ENCODE measurements at places on chromosomes 12 and 14. TPM values are rescaled to one million over a fixed set of nuclear protein-coding genes. Genes with fewer than 3 reads are reported as not detected.

SMIM41 gene
- not detected for polyA plus RNA-seq

SLC6A15 gene
- polyA plus RNA-seq: 0.73 TPM

FICD gene
- polyA plus RNA-seq: 2.8 TPM

CHURC1 gene
- polyA plus RNA-seq: 46.4 TPM

DNA sequence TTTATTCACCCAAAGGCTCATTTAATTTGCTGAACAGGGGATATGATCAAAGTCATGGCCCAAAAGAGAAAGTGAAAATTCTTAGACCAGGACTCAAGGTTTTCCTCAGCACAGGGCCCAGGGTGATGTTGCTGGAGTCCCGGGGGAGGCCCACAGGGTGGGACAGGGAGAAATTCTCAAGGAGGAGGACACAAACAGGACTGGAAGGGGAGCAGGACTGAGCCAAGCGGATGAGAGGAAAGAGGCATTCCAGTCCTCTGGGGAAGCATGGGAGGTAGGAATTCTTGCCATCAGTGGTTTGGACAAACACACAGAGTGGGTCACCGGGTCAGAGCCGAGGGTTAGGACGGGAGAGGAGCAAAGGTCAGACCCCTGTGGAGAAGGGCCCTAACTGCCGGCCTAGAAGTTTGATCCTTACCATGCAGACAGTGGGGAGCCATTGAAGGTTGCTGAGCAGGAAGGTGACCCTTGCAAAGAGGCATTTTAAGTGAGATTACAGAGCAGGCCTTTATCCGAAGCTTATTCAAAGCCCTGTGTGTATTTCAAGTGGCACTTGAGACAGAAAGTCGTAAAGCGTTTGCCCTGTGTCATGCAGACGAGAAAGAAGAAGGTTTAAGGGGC is 68.4 kb upstream of the PTGR2 start:
- peak overlapping the region; percentile 99 for H3K27ac ChIP-seq
- H3K27me3 ChIP-seq: no peaks in the 10 kb centered on the region
- H3K4me1 ChIP-seq: peaks cover 39% of the 10 kb centered on the region
- no peak overlapping the region for H3K4me3 ChIP-seq
- no peaks in the 10 kb centered on the region for H3K36me3 ChIP-seq
- DNase-seq: no peak

DNA sequence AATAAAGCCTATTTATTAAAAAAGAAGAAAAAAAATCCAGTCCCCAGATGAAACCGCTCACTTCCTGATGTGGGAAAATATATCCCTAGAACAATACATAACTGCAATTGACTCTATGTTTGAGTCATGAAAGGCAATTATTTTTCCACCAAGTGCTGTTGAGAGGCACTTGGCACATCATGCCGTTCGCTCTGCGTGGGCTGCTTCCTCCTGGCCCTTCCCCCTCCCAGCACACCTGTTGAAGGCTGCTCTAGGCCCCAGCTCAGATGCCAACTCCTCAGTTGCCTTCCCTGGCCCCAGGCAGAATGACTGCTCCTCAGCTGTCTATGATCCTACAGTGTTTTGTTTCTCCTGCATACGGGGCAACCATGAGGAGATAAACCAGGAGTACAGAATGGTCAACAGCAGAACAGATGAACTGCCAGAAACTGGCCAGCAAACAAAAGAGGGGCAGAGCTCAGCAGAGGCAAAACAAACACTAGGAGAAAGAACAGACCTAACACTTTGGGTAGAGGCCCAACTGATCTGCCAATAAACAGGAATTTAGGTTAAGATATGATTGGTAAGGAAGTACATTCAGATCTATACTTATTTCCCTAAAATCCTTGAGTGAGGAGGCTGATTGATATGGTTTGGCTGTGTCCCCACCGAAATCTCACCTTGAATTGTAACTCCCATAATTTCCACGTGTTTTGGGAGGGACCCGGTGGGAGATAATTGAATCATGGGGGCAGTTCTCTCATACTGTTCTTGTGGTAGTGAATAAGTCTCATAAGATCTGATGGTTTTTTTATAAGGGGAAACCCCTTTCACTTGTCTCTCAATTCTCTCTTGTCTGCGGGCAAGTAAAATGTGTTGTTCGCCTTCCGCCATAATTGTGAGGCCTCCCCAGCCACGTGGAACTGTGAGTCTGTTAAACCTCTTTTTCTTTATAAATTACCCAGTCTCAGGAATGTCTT is 58.6 kb downstream of the SLC38A1 start:
- no peak for DNase-seq
- H3K4me1 ChIP-seq: no peaks in the 10 kb centered on the region
- no peak overlapping the region for H3K4me3 ChIP-seq
- no peaks in the 10 kb centered on the region for H3K36me3 ChIP-seq
- no peak overlapping the region for H3K27ac ChIP-seq
- no peaks in the 10 kb centered on the region for H3K27me3 ChIP-seq

LMO3 gene
- polyA plus RNA-seq: 2.9 TPM

DNA sequence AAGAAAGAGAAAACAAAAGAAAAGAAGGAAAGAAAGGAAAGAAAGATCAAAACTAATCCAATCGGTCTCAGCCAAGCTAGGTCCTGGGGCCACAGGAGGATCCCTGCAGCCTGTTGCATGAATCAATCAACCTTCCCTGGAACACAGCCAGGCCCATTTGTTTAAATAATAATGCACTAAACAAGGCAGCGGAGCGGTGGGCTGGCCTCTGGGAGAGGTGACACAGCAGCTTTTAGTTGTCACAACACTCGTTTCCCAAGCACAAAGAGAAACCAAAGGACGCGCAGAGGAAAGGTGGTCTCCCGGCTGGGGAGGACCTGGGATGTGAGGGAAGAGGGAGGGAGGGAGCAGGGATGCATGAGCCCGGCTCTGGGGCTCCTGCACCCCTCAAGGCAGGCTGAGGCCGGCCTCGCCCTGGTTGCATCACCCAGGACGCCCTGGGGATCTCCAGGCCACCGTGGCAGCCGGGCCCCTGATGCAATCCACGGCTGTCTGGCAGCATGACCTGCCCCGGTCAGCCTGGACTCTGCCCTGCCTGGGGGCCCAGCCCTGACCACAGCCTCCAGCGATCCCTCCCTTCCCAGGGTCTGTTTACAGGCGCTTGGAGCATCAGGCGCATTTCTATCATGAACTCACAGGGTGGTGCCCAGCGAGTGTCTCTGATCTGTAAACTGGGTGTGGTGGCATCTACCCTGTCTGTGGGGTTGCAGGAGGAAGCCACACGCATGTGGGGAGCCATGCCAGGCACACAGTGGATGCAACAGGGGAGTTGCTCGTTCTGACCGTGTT is 32.5 kb downstream of the MMP17 start:
- no peaks in the 10 kb centered on the region for H3K27me3 ChIP-seq
- H3K36me3 ChIP-seq: no peaks in the 10 kb centered on the region
- DNase-seq: no peak
- H3K4me1 ChIP-seq: no peaks in the 10 kb centered on the region

GRCh38 chr12:48216785-48217184 is 13.7 kb upstream of the OR10AD1 start:
- peak overlapping the region; percentile 51 for H3K27ac ChIP-seq
- H3K27me3 ChIP-seq: no peaks in the 10 kb centered on the region
- no peaks in the 10 kb centered on the region for H3K36me3 ChIP-seq

ITGB7 gene
- polyA plus RNA-seq: 0.95 TPM

DNA sequence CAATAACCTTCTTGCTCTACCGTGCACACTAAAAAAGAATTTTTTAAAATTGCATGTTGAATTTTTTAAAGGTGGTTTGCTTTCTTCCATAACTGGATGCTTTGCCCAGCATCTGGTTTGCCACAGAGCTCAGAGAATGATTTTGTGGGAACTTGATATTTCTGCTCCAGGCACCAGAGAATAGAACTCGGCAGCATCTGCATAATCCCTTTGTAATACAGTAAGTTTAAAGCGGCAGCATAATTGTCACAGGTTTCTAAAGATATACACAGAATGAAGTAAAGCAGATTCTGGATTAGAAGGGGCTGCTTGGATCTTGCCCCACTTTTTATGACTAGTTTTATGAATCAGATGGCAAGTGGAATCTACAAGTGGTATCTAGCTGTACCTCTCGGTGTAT is 352.0 kb downstream of the NPAS3 start:
- H3K4me1 ChIP-seq: no peaks in the 10 kb centered on the region
- no peak overlapping the region for H3K4me3 ChIP-seq
- H3K27me3 ChIP-seq: no peaks in the 10 kb centered on the region
- H3K36me3 ChIP-seq: no peaks in the 10 kb centered on the region
- DNase-seq: no peak
- H3K27ac ChIP-seq: no peak overlapping the region

PLBD1 gene
- polyA plus RNA-seq: 2.3 TPM

FAM186B gene
- polyA plus RNA-seq: 1.3 TPM

- H3K4me3 ChIP-seq: no peak overlapping the region
- DNase-seq: no peak
- H3K36me3 ChIP-seq: no peaks in the 10 kb centered on the region
- peaks cover 2% of the 10 kb centered on the region for H3K27me3 ChIP-seq
Measured at GRCh38 chr12:119302451-119303080, 32.0 kb upstream of the CCDC60 start.

LRRC10 gene
- polyA plus RNA-seq: not detected

DNA sequence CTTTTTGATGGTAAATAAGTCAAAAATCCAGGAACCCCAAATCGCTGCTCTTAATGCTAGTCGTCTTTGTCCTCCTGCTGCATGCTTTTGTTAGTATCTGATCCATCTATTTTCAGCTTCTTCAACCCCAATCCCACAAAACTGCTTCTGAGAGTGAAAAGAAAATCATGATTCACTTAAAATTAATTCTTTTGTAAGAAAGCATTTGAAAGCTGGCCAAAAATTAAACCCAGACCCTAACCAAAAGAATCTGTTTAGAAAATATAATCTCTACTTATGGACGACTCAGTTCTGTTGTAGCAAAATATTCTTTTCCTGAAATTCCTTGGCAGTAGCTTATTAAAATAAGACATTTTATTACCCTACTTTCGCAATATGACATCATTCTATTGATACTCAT is 443.6 kb upstream of the SYT1 start:
- H3K4me3 ChIP-seq: no peak overlapping the region
- no peaks in the 10 kb centered on the region for H3K27me3 ChIP-seq
- H3K27ac ChIP-seq: no peak overlapping the region

GRCh38 chr12:12606781-12607589 is 4.7 kb upstream of the CREBL2 start:
- H3K36me3 ChIP-seq: no peaks in the 10 kb centered on the region
- H3K27ac ChIP-seq: peak overlapping the region; percentile 50

BIN2 gene
- 4.3 TPM for polyA plus RNA-seq

DNA sequence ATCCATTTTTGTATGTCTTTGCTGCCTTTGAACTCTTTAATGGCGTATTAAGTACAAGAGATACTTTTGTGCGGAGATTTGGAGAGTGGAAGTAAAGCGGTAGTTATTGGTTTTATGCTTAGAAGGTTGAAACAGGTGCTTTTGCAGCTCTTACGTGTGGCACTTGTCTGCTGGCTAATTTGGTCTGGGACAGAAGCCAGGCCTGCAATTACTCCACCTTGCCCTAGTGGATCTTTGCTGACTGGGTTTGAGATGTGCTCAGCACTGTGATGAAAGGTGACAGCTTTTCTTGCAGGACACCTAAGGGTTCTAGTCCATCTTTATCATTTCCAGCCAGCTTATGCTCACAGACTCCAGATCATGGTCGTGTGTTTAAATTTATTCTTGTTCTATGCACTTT is 252.5 kb downstream of the RPL10L start:
- H3K27me3 ChIP-seq: no peaks in the 10 kb centered on the region
- no peaks in the 10 kb centered on the region for H3K36me3 ChIP-seq
- H3K4me3 ChIP-seq: no peak overlapping the region
- no peak for DNase-seq
- no peaks in the 10 kb centered on the region for H3K4me1 ChIP-seq
- no peak overlapping the region for H3K27ac ChIP-seq

- no peak overlapping the region for H3K4me3 ChIP-seq
- H3K27me3 ChIP-seq: no peaks in the 10 kb centered on the region
- H3K4me1 ChIP-seq: peaks cover 13% of the 10 kb centered on the region
- no peak overlapping the region for H3K27ac ChIP-seq
Measured at GRCh38 chr14:65032319-65032718, 45.6 kb downstream of the FNTB start.

DNA sequence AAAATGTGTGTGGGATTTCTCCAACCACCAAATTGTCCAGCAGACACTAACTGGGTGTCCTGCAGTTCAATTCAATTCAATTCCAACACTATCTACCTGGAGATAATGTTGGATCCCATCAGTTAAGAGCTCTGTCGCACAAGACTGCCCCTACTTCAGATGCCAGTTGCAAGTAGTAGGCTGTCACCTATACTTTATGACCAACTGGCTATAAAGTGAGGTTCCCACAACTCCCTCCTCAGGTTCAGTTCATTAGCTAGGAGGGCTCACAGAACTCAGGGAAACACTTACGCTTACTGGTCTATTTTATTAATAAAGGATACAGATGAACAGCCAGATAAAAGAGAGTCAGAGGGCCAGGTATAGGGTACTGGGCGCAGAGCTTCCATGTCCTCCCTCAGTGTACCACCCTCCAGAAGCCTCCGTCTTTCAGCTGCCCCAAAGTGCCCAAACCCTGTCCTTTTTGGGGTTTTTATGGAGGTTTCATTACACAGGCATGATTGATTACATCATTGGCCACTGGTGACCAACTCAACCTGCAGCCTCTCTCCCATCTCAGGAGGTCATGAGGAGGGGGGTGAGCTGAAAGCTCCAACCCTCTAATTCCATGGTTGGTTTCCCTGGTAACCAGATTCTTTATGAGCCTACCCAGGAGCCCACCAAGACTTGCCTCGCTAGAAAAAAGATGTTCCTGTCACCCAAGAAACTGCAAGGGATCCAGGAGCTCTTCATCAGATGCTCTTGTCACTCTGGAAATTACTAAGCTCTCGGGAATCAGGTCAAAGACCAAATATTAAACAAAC is 7.5 kb upstream of the SERPINA5 start:
- no peak overlapping the region for H3K27ac ChIP-seq
- DNase-seq: peak; percentile 9
- H3K27me3 ChIP-seq: no peaks in the 10 kb centered on the region
- no peaks in the 10 kb centered on the region for H3K4me1 ChIP-seq

DNA sequence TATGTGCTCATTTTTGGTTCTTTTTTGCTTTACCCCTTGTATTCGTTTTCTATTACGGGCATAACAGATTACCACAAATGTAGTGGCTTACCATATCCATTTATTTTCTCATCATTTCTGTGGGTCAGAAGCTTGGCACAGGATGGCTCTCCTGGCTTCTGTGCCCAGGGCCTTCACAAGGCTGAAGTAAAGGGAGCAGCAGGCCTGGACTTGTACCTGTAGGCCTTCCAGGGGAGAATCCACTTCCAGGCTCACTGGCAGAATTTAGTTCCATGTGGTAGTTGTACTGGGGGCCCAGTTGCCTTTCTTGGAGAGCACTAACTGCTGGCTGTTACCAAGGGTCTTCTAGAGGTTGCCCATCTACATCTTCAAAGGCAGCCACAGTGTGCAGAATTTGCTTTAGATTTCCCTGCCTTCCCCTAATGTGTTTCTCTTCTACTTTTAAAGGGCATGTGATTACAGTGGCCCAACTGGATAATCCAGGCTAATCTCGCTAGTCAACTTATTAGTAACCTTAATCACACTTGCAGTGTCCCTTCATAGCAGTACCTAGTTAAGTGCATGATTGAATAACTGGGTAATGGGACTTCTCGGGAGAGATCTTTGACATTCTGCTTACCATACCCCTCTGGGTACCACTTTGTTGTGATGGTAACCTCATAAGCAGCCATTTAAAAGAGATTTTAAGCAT is 67.0 kb downstream of the CRADD start:
- no peak for DNase-seq
- H3K36me3 ChIP-seq: no peaks in the 10 kb centered on the region
- H3K4me1 ChIP-seq: peaks cover 30% of the 10 kb centered on the region
- H3K4me3 ChIP-seq: no peak overlapping the region
- no peaks in the 10 kb centered on the region for H3K27me3 ChIP-seq

Measured in adrenal gland (tissue), 19 donors.